Natural killer cell (primary cell): ENCODE measurements at places on chromosomes 16 and 17.

DNA sequence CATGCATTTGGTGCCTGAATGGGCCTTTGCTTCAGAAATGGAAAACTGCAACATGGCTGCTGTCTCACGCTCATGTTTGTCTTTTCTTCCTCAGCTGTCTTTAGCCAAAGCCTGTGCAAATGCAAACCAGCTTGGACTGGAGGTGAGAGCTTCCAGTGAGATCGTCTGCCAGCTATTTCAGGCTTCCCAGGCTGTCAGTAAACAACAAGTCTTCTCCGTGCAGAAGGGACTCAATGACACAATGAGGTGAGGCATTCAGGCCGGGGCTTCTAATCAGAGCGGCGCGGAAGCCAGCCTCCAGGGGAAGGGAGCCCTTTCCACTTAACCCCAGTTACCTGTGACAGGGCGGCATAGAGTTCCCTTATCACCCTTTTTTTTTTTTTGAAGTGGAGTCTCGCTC lies 14.3 kb downstream of the CCNF start:
- no peak overlapping the region for H3K4me3 ChIP-seq
- DNase-seq, result no peak
- H3K36me3 ChIP-seq, result peaks cover 24% of the 10 kb centered on the region
- H3K27me3 ChIP-seq, result no peaks in the 10 kb centered on the region
- H3K4me1 ChIP-seq, result peaks cover 15% of the 10 kb centered on the region

- H3K4me1 ChIP-seq, result no peaks in the 10 kb centered on the region
- no peak overlapping the region for H3K27ac ChIP-seq
- DNase-seq, result peak; percentile 22
- H3K27me3 ChIP-seq, result no peaks in the 10 kb centered on the region
- no peak overlapping the region for H3K4me3 ChIP-seq
Measured at GRCh38 chr16:25040543-25040942, 25.4 kb upstream of the ARHGAP17 start.

DNA sequence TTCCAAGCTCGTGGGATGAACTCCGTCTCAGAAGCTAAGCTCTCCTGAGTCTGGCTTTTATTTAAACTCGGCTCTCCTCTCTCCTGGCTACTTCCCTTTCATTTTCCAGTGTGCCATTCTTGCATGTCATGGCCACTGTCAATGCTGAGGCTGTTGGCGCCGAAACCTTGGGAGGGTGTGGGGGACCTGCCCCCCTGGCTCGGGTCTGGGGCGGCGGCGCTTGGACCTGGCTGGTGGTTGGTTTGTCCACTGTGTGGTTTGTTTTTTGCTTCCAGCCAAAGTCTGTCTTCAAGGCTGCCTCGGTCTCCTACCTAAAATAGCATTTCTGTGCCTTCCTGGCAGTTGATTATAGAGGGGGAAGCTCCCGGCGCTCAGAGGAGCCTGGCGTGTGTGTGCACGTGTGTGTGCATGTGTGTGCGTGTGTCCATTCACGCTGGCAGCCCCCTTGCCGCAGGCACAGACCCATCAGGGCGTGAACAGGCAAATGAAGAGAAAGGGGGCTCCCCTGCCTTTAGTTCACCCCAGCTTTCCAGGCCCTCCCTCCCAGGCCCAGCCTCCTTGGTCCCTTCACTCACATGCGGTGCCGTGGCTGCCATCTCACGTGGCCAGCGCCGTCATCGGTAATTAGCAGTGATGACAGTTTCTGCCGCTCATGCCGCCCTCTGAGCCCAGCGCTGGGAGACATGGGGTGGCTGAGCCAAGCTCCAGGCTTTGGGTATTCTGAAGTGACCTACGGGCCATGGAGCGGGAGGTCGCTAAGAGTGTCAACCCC lies 179.9 kb downstream of the SEC14L1 start:
- H3K27ac ChIP-seq, result no peak overlapping the region
- H3K4me3 ChIP-seq, result no peak overlapping the region
- no peaks in the 10 kb centered on the region for H3K36me3 ChIP-seq
- H3K4me1 ChIP-seq, result peaks cover 66% of the 10 kb centered on the region

GRCh38 chr17:76714822-76715495 lies 4.2 kb upstream of the MXRA7 start:
- H3K4me1 ChIP-seq, result peaks cover 40% of the 10 kb centered on the region
- H3K27me3 ChIP-seq, result no peaks in the 10 kb centered on the region
- DNase-seq, result peak; percentile 85
- H3K36me3 ChIP-seq, result peaks cover 42% of the 10 kb centered on the region
- peak overlapping the region; percentile 86 for H3K27ac ChIP-seq

GRCh38 chr16:70437582-70438557 lies 1.0 kb downstream of the ST3GAL2 start:
- DNase-seq, result no peak
- peak overlapping the region; percentile 28 for H3K27ac ChIP-seq

GRCh38 chr17:62705778-62706597 lies 78.5 kb downstream of the MRC2 start:
- DNase-seq, result no peak
- H3K27ac ChIP-seq, result no peak overlapping the region
- no peaks in the 10 kb centered on the region for H3K36me3 ChIP-seq
- H3K4me3 ChIP-seq, result no peak overlapping the region
- H3K4me1 ChIP-seq, result peaks cover 23% of the 10 kb centered on the region

DNA sequence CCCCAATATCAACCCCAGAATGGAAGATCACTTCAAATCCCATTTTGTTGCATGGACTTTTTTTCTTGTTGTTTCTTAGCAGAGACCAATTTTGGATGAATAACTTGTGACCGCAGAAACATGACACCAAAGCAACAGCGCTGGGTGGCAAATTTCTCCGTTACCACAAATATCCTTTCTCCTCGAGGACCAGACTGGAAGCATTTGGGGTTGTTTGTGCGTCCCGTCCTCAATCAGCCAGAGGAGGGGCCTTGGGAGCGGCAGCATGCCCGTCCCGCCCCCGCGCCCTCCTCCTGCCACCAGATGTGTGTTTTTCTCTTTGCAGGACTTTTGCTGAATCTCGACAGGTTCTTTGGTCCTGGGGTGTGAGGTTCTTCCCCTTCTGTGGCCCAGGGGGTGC lies 282.5 kb upstream of the FOXF1 start:
- H3K4me1 ChIP-seq, result no peaks in the 10 kb centered on the region
- no peak overlapping the region for H3K27ac ChIP-seq
- DNase-seq, result no peak
- no peak overlapping the region for H3K4me3 ChIP-seq
- no peaks in the 10 kb centered on the region for H3K36me3 ChIP-seq

DNA sequence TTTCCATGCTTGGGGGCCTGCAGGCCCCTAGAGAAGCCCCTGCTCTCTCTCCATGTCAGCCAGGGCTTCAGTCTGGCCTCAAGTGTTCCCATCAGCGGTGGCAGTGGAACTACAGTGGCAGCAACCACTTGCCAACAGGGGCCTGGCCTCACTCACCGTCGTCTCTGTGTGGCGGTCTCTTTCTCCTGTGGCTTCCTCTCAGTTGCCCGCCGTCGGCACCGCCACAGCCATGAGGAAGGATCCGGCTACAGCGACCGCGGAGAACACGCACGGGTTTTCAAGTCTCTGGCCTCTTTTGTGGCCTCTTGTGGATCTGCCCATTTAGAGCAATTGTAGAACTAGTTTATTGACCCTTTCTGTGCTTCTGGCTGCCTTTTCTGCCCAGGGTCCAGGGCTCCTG lies 8.5 kb downstream of the ARMC7 start:
- peaks cover 21% of the 10 kb centered on the region for H3K4me1 ChIP-seq
- no peak for DNase-seq
- peaks cover 9% of the 10 kb centered on the region for H3K36me3 ChIP-seq
- no peak overlapping the region for H3K4me3 ChIP-seq
- no peaks in the 10 kb centered on the region for H3K27me3 ChIP-seq

- H3K4me1 ChIP-seq, result peaks cover 16% of the 10 kb centered on the region
- peaks cover 55% of the 10 kb centered on the region for H3K36me3 ChIP-seq
- H3K27ac ChIP-seq, result no peak overlapping the region
Measured at GRCh38 chr17:58005031-58005727, 1.9 kb downstream of the SRSF1 start.
